ENCODE measurements at places on chromosomes 3 and 15.

DNA sequence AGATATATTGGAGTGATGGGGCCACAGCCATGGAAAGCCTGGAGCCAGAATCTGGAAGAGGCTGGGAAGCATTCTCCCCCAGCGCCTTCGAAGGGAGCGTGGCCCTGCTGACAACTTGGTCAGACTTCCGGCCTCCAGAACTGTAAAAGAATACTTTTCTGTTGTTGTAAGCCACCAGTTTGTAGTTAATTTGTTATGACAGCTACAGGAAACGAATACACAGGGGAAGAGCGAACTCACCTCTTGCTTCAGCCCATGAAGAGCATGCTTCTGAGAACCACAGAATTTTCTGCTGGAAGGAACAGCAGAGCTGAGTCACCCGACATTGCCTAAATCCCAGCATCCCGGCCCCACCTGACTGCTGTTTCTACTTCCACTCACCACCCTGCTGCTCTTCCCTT is 501.7 kb downstream of the SHQ1 start:
- no peak for DNase-seq

- no peak for DNase-seq
Measured at GRCh38 chr3:14450922-14451606, 48.7 kb downstream of the SLC6A6 start.

GRCh38 chr15:53208751-53209150 is 418.6 kb upstream of the ONECUT1 start:
- no peak for DNase-seq

DNA sequence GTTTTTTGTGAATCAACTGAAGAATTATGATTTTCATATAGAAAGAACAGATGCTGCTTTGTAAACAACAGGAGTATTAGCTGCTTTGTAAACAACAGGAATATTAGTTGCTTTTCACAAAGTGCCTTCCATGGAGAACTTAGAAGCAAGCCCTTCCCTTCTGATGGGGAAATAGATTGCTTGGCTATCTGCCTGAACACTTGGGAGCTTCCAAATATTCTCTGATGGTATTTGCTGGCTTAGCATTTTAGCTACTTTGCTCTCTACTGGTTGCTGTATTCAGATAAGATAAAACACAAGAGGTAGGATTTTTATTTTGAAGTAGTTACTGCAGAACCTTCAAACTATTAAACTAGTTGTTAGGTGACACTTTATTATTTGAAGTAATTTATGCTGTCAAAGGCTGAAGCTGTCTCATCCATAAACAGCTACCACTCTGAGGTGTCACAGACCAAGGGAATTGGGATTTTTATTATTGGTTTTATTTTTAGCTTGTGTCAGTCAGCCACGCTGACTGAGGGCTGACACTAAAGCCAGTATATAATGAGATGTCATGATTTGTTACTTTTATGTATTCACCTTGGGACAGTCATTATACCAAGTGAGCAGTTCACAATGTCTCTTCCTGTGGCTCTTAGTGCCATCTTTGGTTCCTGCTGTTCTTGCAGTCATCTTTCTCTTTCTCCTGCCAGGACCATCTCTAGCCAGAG is 50.0 kb downstream of the ZIC1 start:
- DNase-seq = no peak

- DNase-seq = no peak
Measured at GRCh38 chr3:141391991-141392316, 23.6 kb downstream of the ZBTB38 start.

- no peak for DNase-seq
Measured at GRCh38 chr3:33586402-33586801, 131.7 kb downstream of the CLASP2 start.

DNA sequence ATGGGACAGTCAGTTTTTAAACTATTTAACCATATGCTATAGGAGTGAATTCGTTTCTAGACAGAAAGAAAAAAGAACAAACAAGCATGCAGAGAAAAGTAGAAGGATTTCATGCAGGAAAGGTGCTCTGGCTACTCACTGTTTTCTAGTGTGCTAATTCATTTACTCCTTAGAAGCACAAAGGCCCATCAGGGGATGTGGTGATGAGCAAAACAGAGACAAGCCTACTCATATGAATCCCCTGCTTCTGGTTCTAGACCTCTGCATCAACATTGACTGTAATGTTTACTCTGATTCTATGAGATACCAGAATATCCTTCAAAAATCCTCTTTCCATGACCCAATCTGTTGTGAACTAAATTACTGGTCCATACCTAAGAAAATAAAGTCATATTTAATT is 801.9 kb downstream of the PLOD2 start:
- DNase-seq = no peak

GRCh38 chr3:156761713-156762451 is 64.3 kb upstream of the LEKR1 start:
- no peak for DNase-seq

DNA sequence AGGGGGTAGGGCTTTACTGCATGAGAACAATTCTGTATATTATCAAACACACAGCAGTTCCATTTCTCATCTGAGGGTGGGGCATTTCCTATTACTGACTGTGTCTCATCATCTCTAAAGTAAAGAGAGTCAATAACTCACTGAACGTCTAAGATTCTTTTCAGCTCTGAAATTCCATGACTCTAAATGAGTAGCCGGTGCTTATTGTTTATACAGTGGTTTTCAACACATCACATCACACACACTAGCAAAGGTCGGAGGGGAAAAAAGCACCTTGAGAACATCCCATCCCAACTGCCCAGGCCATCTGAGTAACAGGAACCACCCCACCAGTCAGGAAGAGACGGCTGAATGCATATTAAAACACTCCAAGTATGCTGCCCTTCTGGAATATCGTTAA is 196.0 kb downstream of the SUCLG2 start:
- no peak for DNase-seq

DNA sequence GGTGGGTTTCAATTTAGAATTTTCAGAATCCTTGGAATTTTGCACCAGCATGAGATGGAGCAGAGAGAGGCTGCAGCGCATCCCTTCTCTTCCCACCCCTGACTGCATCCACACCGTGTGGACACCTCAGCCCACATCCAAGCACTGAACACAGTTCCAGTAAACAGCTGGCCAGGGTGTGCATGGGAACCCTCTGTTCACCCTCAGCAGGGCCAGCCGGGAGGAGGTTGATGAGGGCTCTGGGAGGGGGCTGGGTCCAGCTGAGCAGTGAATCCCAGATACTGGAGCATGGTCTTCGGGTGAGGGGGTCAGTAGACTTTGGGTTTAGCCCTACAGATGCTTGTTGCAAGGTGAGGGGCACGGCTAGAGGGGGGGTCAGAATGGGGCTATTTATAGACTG is 85.8 kb downstream of the RPLP1 start:
- DNase-seq = no peak

DNA sequence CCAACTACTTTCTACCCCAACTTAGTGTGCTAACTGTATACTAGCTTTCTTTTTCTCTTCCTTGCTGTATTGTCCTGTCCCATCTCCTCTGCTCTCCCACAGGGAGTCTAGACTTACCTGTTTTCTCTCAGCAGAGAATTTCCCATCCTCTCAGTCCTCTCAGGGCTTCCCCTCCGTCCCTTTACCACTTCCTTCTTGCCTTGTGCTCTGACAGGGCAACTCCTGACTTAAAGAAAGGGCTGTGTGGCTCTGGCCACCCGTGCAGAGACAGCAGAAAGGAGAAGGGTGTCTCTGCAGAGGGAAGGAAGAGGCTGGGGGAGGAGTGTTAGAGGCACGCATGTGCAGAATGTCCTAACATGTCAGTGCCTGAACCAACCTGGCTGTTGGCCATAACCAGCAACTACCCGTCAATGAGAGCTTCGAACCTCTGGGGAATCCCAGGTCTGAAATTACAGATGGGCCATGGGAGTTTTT is at the start of gene GCSAM:
TSS of gene GCSAM (minus strand) at position 274 of the 474 bp plus-strand sequence. CDS start at position 146, 128 bp downstream.
- peak; percentile 51 for DNase-seq

- DNase-seq = no peak
Measured at GRCh38 chr3:23170291-23170690, 32.8 kb upstream of the UBE2E2 start.

- DNase-seq = peak; percentile 74
Measured at GRCh38 chr3:13461169-13462124, 18.7 kb upstream of the HDAC11 start.

- no peak for DNase-seq
Measured at GRCh38 chr3:56748663-56749231, 53.0 kb downstream of the ARHGEF3 start.

DNA sequence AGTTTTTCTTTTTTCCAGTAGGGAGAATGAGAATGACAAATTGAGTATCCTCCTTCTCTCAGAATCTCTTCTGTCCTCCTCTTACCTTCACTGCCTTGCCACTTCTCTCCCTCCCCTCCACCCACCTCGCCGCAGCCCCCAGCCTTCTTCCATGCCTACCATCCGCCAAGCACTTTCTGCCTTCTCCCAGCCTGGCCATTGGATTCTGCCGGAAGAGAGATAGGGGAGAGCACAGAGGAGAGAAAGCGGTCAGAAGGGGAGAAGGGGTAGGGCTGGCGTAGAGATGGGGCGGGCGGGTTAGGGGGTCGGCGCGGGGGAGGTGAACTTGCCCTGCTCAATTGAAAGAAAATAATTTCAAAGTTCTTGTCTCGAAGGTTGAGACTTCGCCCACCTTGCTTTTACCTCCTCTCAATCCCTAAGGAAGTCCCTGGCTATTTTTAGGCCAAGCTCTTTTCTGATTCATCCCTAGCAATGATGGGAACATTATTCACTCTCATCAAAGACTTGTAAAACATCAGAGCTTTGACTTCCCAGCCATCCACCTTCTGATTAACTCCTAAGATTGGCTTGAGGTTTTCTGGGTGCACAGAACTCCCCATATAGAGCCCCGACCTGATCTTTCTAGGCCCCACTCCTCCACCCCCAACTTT is 811 bp downstream of the C3orf52 start:
- DNase-seq = no peak

DNA sequence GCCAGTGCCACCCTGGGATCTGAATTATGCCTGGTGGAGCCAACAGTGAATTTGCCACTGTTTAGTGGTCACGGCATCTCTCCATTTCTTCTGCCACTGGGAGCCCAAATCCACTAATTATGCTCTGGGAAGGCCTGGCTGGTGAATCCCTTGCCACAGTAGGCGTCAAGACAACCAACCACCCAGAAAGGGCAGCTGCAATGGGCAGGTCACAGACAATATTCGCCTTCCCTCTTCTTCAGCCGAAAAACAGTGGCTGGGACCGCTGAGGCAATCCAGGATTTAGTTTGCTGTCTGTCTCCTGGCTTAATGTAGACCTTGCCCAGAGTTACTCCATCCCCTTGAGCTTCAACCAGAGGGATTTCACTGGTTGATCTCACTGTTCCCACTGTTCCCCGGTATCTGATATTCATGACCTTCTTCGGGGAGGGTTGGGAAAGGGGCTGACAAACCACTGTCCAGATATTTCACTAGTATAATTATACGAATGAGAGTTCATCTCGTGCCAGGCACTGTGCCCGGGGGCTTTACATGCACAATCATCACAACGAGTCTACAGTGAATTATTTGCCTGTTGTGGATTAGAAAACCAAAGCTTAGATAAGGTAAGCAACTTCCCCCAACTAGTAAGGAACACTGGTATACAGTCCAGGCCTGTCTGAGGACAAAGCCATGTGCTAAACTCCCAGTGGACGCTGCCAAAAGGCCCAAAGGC is 49.9 kb upstream of the RAB6B start:
- no peak for DNase-seq

- DNase-seq = no peak
Measured at GRCh38 chr3:55569033-55569599, 82.0 kb upstream of the WNT5A start.

DNA sequence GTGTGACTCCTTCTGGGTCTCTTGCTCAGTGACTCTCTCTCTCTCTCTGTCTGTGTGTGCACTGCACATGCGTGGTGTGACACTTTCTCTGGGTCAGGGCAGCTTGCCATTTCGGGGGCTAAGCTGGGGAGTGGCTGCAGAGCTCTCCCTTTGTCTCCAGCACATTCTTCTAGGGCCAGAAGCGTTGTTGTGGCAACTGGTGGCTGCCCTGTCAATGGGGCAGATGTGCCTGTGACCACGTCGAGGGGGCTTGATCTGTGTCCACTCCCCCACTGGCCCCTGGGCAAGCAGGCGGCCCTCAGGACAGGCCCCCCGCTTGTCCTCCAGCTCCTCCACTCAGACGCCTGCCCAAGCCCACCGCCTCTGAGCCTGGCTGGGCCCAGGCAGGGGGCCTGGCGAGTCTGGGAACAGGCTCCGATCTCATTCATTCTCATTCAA is 67.8 kb downstream of the WNT7A start:
- DNase-seq = no peak

- DNase-seq = no peak
Measured at GRCh38 chr3:46898321-46899150, 21.0 kb downstream of the PTH1R start.

DNA sequence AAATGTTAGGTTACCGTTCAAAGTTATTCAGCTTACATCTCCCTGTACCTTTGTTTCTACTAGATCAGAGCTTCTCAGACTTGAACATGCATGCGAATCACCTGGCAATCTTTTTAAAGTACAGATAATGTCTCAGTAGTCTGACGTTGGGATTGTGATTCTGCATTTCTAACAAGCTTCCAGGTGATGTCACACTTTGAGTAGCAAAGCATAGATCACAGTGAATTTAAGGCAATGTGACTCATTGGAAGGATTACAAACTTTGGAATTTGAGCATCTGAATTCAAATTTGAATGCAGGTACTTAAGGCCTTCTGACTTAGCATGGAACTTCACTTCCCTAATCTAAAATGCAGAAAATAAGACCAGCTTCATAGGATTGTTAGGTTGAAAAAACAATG is 10.8 kb upstream of the ZMAT3 start:
- no peak for DNase-seq

- no peak for DNase-seq
Measured at GRCh38 chr3:155070932-155071387, 9.2 kb upstream of the MME start.

- DNase-seq = no peak
Measured at GRCh38 chr3:68211637-68212036, 557.2 kb upstream of the SUCLG2 start.

DNA sequence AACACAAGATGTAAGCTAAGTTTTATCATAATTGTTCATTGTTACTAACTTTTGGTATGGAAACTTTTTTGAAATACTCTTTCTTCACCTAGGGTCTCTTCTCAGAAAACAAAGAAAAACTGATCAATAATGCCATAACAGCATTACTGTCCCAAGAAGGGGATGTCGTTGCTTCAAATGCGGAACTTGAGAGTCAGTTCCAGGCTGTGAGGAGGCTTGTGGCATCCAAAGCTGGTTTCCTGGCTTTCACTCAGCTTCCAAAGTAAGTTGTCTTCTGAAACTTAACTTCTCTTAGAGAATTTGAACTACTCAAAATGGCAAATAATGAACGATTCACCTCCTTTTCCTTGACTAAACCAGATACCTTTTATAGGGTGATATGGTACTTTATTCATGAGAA is 39.3 kb downstream of the DNAJC13 start:
- DNase-seq = no peak

GRCh38 chr3:171879472-171879871 is 36.3 kb downstream of the TMEM212 start:
- no peak for DNase-seq

DNA sequence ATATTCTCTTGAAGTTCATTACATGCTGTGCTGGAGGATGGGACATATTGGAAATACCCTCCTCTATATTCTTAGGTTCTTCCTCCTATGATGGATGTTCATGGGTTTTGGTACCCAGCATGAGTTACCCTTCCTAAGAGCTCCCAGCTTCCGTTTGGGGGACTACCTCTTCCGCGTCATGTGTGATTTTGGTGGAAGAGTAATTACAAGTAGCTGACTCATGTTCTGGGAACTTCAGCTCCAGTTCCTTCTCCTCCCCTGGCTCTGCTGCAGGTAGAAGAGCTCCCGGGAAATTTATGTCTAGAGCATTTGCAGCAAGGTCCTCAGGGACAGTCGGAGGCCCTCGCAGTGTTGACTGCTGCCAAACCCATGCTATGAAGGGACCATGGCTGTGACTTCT is 208.8 kb upstream of the IL12A start:
- DNase-seq = no peak
